ENCODE measurements at places on chromosomes 5 and 9.

DNA sequence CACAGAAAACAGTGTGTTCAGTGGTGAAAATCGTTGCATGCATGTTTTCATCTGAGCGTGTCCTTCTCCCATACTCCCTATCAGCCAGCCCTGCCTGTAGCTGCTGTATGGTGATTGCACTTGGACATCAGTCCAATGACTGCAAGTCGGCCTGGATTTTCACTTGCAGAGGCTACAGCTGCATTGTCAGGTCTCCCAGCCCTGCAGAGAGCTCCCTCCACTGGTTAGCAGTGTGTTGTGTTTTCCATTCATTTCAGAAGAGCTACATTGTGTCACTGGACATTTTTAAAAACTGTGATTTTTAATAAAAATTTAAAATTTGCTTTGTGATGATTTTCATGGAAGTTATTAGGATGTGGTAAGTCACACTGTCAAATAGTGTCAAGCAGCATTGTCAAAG lies 96.6 kb downstream of the SYK start:
- DNase-seq = no peak

DNA sequence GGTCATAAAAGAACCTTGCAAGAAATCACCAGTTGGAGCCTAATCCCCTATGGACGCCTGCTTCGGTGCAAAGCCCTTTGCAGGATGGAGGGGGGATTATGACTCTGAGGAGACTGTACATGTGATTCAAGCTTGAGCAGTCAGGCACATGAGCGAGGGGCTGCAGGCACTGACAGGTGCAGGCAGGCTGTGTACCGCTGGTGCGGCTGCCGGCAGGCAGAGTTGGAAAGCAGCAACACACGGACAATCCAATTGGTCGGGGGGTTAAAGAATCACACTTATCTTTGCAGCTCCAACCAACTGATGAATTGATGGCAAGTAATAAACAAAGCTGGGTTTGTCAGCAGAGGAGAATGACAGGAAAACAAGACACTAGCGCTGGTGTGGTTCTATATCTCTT lies 5.7 kb downstream of the WHRN start:
- DNase-seq = no peak

DNA sequence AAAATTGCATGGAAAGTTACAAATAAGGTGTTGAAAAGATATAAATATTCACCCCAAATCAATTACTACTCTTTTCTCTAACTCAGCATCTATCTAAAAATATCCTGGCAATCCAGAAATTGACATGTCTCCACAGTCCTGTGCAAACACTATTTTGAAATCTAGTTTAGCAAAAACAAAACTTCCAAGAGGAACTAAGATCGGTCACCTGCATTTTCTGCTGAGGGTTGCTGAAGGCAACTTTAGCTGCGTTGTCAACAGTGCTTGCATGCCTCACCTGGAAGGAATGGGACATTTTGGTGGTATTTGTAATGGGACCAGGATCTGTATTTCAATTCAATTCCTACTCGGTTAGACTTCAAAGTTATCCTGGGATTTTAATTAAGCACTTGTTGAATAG lies 398.3 kb downstream of the NTRK2 start:
- no peak for DNase-seq

GRCh38 chr5:43661102-43661501 lies 58.1 kb downstream of the NNT start:
- no peak for DNase-seq

DNA sequence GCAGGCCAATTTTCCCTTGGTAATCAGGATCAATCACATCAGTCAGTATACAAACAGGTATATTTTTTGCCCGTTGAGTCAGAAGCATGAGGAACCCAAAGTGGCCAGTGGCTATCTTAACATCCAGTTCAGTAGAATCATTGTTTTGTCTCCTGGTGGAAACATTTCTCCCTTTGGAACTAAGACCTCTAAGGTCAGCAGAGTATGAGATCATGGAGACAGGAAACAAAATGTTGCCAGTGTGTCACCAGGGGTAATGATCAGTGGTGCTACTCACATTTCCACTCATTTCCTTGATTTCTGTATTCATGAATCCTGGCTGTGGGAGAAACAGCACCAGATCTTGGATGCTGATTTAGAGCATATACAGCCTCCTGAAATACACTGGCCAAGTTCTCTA lies 553.0 kb downstream of the CSNK1G3 start:
- DNase-seq = no peak

Data from activated T-cell treated with anti-CD3 and anti-CD28 coated beads for 48 hours (primary cell).